ENCODE measurements at places on chromosomes 3 and 15. TPM values are rescaled to one million over a fixed set of nuclear protein-coding genes. Genes with fewer than 3 reads are reported as not detected.
A peak's percentile ranks its signal among the peaks of the same experiment; 100 is the strongest.

DNA sequence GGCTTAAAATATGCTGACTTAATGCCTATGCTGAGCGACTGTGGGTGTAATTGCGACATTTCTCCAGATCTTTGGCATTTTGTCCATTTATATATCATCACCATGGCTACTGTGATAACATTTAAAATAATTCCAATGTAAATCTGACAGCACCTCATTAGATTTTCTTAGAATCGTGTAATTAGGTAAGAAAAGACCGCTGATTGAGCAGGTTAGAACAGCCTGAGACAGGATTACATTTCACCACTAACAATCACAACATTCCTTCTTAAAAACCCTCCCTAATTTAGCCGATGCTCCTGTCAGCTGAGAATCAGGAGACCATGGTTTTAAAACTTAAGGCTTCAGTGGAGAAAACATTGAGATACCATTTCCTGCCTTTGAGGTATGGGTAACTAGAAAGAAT is 455.3 kb upstream of the PDZRN3 start:
- H3K27me3 ChIP-seq, result no peaks in the 10 kb centered on the region
- no peak for DNase-seq
- H3K36me3 ChIP-seq, result no peaks in the 10 kb centered on the region
- H3K4me3 ChIP-seq, result no peak overlapping the region
- no peaks in the 10 kb centered on the region for H3K4me1 ChIP-seq
- H3K27ac ChIP-seq, result no peak overlapping the region

- peak overlapping the region; percentile 56 for H3K4me3 ChIP-seq
- H3K27ac ChIP-seq, result peak overlapping the region; percentile 81
- H3K36me3 ChIP-seq, result no peaks in the 10 kb centered on the region
- peak; percentile 59 for DNase-seq
Observed at GRCh38 chr3:14265246-14265962, 86.8 kb downstream of the LSM3 start.

GRCh38 chr3:180548050-180548449 is 53.9 kb upstream of the TTC14 start:
- peak; percentile 38 for DNase-seq
- H3K27ac ChIP-seq, result peak overlapping the region; percentile 63
- H3K27me3 ChIP-seq, result no peaks in the 10 kb centered on the region
- peaks cover 25% of the 10 kb centered on the region for H3K4me1 ChIP-seq

GRCh38 chr3:64138656-64139375 is 86.5 kb downstream of the PRICKLE2 start:
- peaks cover 69% of the 10 kb centered on the region for H3K4me1 ChIP-seq
- no peak for DNase-seq
- no peak overlapping the region for H3K4me3 ChIP-seq
- H3K27ac ChIP-seq, result peak overlapping the region; percentile 30
- H3K27me3 ChIP-seq, result peaks cover 2% of the 10 kb centered on the region

DNA sequence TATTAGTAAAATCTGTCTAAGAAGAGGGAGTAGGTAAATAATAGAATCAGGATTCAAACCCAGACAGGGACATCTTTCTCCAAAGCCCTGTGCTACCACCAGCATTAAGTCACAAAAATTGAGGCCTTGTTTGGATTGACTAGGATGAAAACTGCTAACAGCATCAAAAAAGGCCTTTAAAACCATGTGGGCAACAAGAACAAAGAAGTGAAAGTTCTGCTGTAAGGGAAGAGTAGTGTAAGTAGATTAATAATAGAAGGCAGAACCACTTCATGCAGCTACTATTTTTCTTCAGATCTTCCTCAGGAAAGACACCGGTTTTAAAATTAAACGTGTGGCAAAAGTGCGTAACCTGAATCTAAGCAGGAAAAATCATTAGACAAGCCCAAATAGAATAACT is 15.3 kb upstream of the KBTBD12 start:
- peaks cover 5% of the 10 kb centered on the region for H3K36me3 ChIP-seq
- no peak for DNase-seq
- peaks cover 23% of the 10 kb centered on the region for H3K27me3 ChIP-seq
- H3K4me1 ChIP-seq, result no peaks in the 10 kb centered on the region

DNA sequence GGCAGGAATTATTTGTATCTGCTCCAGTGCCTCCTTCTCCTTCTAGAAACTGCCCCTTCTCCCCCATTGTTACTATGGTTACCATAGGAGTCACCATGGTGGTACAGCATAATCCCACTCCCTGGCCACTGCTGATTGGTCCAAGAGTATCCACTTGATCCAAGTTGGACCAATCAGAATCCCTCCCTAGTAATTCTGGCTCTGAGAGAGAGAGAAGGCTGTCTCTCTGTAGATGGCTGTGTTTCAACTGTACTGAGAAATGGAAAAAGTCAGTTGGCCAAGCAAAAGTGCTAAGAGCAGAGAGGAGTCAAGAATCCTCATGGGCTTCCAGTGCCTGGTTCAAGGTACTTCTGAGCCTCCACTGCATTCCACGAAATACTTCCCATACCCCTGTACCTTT is 120.6 kb upstream of the SPATA12 start:
- 0 out of 2 replicates have a peak, but pooled peaks cover 4% of the 10 kb centered on the region for H3K4me1 ChIP-seq
- H3K36me3 ChIP-seq, result peaks cover 3% of the 10 kb centered on the region
- DNase-seq, result no peak
- no peak overlapping the region for H3K27ac ChIP-seq
- no peak overlapping the region for H3K4me3 ChIP-seq

The NRG4 gene
- not detected for total RNA-seq

- H3K4me3 ChIP-seq, result peak overlapping the region; percentile 75
- peaks cover 2% of the 10 kb centered on the region for H3K27me3 ChIP-seq
- H3K27ac ChIP-seq, result peak overlapping the region; percentile 45
- peaks cover 34% of the 10 kb centered on the region for H3K4me1 ChIP-seq
- H3K36me3 ChIP-seq, result 0 out of 2 replicates have a peak, but pooled peaks cover under 1% of the 10 kb centered on the region
- DNase-seq, result peak; percentile 42
Observed at GRCh38 chr3:10008588-10009344, 17.5 kb upstream of the FANCD2 start.

DNA sequence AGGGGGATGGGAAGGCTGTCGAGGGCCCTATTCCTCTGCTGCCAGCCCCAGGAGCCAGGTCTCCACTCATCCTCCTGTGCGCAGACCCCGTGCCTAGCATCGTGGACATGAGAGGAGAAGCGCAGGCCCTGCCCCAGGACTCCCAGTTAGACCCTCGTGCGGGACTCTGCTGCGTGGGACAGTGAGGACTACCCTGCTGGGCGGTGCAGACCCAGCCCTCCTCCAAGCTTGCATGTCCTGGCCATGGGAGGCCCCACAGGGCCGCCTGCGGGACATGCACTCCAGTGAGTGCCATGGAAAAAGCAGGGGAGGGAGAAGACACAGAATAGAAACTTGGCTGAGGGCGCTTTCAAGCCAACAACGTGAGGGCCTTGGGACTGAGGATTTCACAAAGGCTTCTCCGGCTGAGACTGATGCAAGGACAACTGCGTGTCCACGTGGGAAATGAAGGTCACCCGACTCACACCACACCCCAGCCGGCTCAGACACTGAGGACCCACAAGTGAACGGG is 62.6 kb upstream of the IQSEC1 start:
- no peaks in the 10 kb centered on the region for H3K36me3 ChIP-seq
- H3K27ac ChIP-seq, result no peak overlapping the region
- DNase-seq, result no peak
- H3K4me3 ChIP-seq, result no peak overlapping the region
- H3K4me1 ChIP-seq, result no peaks in the 10 kb centered on the region

- H3K36me3 ChIP-seq, result no peaks in the 10 kb centered on the region
- no peak for DNase-seq
- no peaks in the 10 kb centered on the region for H3K27me3 ChIP-seq
- H3K27ac ChIP-seq, result no peak overlapping the region
- H3K4me3 ChIP-seq, result no peak overlapping the region
- H3K4me1 ChIP-seq, result peaks cover 40% of the 10 kb centered on the region
Observed at GRCh38 chr3:60580809-60581208, 670.4 kb downstream of the FHIT start.

The MFGE8 gene
- total RNA-seq, result 918 TPM

The SETD2 gene
- 30.3 TPM for total RNA-seq

- peak overlapping the region; percentile 88 for H3K4me3 ChIP-seq
- peaks cover 3% of the 10 kb centered on the region for H3K27me3 ChIP-seq
- peak overlapping the region; percentile 88 for H3K27ac ChIP-seq
- peak; percentile 7 for DNase-seq
- peaks cover 65% of the 10 kb centered on the region for H3K4me1 ChIP-seq
- H3K36me3 ChIP-seq, result peaks cover 41% of the 10 kb centered on the region
Observed at GRCh38 chr3:51391566-51392354, 675 bp downstream of the RBM15B start.

- no peak for DNase-seq
- no peaks in the 10 kb centered on the region for H3K4me1 ChIP-seq
- no peaks in the 10 kb centered on the region for H3K36me3 ChIP-seq
- H3K4me3 ChIP-seq, result no peak overlapping the region
- peaks cover 2% of the 10 kb centered on the region for H3K27me3 ChIP-seq
- H3K27ac ChIP-seq, result no peak overlapping the region
Observed at GRCh38 chr3:28564211-28564610, 215.6 kb upstream of the AZI2 start.

- H3K27ac ChIP-seq, result no peak overlapping the region
- peaks cover 33% of the 10 kb centered on the region for H3K4me1 ChIP-seq
- no peaks in the 10 kb centered on the region for H3K27me3 ChIP-seq
- DNase-seq, result no peak
- no peaks in the 10 kb centered on the region for H3K36me3 ChIP-seq
- H3K4me3 ChIP-seq, result peak overlapping the region; percentile 83
Observed at GRCh38 chr15:51738553-51738952, 1.1 kb upstream of the LYSMD2 start.

- no peak for DNase-seq
- no peak overlapping the region for H3K4me3 ChIP-seq
- H3K27me3 ChIP-seq, result no peaks in the 10 kb centered on the region
- no peak overlapping the region for H3K27ac ChIP-seq
- H3K36me3 ChIP-seq, result peaks cover 22% of the 10 kb centered on the region
Observed at GRCh38 chr3:11260460-11260859, 11.7 kb upstream of the ATG7 start.

DNA sequence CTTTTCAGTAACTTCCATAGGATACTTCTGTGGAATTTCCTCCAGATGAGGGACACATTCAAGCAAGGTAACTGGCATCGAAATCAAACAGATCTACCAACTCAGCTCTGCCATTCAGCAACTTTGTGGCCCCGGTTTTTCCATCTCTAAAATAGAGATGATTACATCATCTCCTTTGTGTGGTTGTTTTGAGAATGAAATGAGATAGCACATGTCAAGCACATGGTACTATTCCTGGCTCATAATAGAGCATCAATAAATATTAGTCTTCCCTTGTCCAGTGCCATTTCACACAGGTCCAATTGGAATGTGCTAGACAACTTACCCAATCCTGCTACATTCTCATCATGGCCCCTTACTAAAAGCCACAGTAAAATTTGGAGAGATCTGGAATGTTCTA is 24.2 kb upstream of the TM4SF4 start:
- H3K27me3 ChIP-seq, result no peaks in the 10 kb centered on the region
- no peak for DNase-seq
- H3K4me3 ChIP-seq, result peak overlapping the region; percentile 42
- peaks cover 84% of the 10 kb centered on the region for H3K4me1 ChIP-seq

GRCh38 chr15:43285609-43286037 is 18.9 kb upstream of the TGM5 start:
- peaks cover 18% of the 10 kb centered on the region for H3K27me3 ChIP-seq
- H3K27ac ChIP-seq, result no peak overlapping the region
- H3K4me1 ChIP-seq, result no peaks in the 10 kb centered on the region
- DNase-seq, result peak; percentile 57
- peak overlapping the region; percentile 32 for H3K4me3 ChIP-seq

The GOLGA8T gene
- total RNA-seq, result not detected

DNA sequence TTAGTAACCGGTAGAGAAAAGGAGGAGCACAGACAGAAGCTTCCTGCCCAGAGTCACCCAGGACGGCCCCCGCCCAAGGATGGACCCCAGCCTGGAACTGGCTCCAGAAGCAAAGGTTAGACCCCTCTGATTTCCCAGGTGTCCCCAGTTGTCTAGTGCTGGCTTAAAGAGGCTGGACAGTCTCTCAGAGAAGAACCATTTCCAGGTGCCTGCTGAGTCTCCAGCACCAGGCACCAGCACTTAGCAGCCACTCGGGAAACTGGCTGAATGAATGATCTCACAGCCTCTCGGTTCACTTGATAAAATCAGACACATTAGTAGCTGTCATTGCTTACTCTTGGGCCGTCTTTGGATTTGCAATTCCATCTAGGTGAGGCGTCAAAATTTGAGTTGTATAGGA is 139.7 kb upstream of the HES1 start:
- no peaks in the 10 kb centered on the region for H3K36me3 ChIP-seq
- H3K27me3 ChIP-seq, result peaks cover 35% of the 10 kb centered on the region
- no peak overlapping the region for H3K4me3 ChIP-seq
- H3K27ac ChIP-seq, result no peak overlapping the region

DNA sequence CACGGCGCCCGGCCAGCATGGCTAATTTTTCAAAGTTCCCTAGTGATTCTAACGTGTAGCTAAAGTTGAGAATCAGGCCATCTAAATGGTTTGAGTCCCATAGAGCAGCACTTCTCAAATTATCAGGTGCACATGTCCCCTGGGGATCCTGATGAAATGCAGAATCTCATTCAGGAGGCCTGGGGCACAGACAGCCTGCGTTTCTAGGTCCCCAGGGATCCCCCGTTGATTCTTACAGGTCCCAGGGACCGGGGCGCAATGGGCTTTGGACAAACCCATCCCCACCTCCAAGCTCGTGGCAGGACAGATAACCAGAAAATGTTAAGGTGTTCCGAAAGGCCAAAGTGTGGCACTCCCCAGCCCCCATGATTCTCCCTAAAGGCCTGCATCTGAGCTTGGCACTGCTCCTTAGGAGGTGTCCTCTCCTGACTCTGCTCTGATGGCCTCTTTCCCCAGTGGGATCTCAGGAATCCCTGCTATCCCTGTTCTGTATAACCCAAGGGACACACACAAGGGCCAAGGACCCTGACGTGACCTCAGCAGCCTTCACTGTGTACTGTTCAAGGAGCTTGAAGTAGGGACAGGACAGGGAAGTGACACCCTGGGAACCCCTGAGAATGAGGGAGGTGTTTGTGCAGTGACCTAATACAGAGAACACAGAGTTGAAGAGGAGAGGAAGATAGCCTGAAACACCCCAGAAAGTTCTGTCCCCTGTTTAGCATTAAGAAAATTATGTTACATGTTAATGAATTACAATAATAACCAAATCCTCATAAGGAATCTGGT is 8.0 kb downstream of the LRRK1 start:
- H3K4me1 ChIP-seq, result peaks cover 4% of the 10 kb centered on the region
- H3K36me3 ChIP-seq, result peaks cover 15% of the 10 kb centered on the region
- H3K27ac ChIP-seq, result no peak overlapping the region

- H3K27ac ChIP-seq, result peak overlapping the region; percentile 58
- no peak for DNase-seq
- H3K36me3 ChIP-seq, result peaks cover 49% of the 10 kb centered on the region
- H3K4me3 ChIP-seq, result peak overlapping the region; percentile 94
- peaks cover 70% of the 10 kb centered on the region for H3K4me1 ChIP-seq
Observed at GRCh38 chr15:97962263-97962662, 1.8 kb downstream of the ARRDC4 start.

- no peak for DNase-seq
- H3K4me3 ChIP-seq, result no peak overlapping the region
- no peak overlapping the region for H3K27ac ChIP-seq
- H3K4me1 ChIP-seq, result peaks cover 4% of the 10 kb centered on the region
- H3K27me3 ChIP-seq, result peaks cover 68% of the 10 kb centered on the region
Observed at GRCh38 chr3:147360646-147361453, 45.5 kb downstream of the ZIC4 start.

The RRP9 gene
- 41.4 TPM for total RNA-seq

GRCh38 chr3:8085498-8085897 is 416.1 kb upstream of the LMCD1 start:
- H3K4me1 ChIP-seq, result no peaks in the 10 kb centered on the region
- no peaks in the 10 kb centered on the region for H3K27me3 ChIP-seq
- no peak overlapping the region for H3K4me3 ChIP-seq
- H3K36me3 ChIP-seq, result no peaks in the 10 kb centered on the region
- H3K27ac ChIP-seq, result no peak overlapping the region

GRCh38 chr15:64453689-64454037 is 6.7 kb upstream of the ZNF609 start:
- DNase-seq, result no peak
- H3K27me3 ChIP-seq, result no peaks in the 10 kb centered on the region
- H3K27ac ChIP-seq, result no peak overlapping the region
- H3K4me1 ChIP-seq, result peaks cover 12% of the 10 kb centered on the region
- peaks cover 10% of the 10 kb centered on the region for H3K36me3 ChIP-seq

Measured in HFFc6 (cell line).